ENCODE measurements at places on chromosomes 6 and 20.

- DNase-seq = peak; percentile 30
Measured at GRCh38 chr20:931401-931800, 15.3 kb upstream of the ANGPT4 start.

- DNase-seq = peak; percentile 5
Measured at GRCh38 chr6:39051399-39052122, 3.0 kb downstream of the GLP1R start.

- DNase-seq = no peak
Measured at GRCh38 chr6:88804701-88805100, 158.7 kb downstream of the RNGTT start.

DNA sequence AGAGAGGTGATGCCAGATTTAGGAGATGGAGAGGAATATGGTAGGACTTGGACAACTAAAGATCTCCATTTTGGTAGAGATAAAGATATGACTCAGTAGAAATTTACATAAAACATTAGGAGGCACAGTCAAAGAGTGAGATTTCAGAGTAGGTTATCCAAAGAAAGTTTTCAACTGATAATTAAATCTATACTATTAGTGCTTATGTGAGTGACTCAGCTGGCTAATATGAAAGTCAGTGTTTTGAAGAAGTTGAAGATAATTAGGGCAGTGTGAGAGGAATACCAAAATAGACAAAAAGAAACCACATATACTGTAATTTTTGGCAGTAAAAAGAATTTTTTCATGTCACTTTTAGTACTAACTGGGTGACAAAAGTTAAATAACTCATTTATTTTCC lies 712.8 kb upstream of the HS3ST5 start:
- no peak for DNase-seq

- no peak for DNase-seq
Measured at GRCh38 chr20:9294041-9294440, 220.3 kb upstream of the LAMP5 start.

- DNase-seq = peak; percentile 8
Measured at GRCh38 chr6:137933696-137934095, 66.6 kb downstream of the TNFAIP3 start.

DNA sequence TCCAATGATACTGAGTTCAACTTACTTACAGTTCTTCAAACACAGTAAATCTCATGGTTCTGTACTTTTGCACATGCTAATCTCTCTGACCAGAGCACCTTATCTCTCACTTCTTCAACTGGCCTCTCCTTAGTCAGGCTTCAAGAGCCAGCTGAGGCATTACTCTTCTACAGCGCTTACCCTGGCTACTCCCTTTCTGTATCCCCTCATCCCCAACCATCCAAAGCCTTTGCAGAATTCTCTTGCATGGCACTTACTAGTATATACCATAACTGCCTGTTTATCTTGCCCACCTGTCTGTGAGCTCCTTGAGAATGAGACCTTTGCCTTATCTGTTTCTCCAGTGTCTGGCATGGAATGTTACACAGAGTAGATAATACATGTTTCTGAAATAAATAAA lies 49.2 kb downstream of the SESN1 start:
- DNase-seq = no peak

DNA sequence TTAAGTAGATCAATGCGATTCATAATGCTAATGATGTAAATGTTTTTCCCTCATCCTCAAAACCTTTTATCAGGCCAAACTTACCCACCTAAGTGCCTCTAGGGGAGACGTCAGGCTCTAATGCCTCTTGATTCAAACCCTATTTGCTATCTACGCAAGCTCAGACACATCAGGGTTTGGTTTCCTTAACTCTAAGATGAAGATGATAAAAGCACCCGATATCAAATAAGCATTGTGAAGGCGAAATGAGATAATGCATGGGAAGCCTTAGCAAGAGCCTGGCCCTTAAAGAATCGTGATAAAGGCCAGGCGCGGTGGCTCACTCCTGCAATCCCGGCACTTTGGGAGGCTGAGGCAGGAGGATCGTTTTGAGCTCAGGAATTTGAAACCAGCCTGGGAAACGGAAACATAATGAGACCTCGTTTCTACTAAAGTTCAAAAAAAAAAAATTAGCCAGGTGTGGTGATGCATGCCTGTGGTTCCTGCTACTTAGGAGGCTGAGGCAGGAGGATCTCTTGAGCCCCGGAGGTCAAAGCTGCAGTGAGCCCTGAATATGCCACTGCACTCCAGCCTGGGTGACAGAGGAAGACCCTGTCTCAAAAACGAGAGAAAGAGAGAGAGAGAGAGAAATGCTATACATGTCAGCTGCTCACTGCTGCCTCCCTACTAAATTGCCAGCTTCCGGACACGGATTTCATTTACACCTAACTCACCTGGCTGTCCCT lies 13.5 kb downstream of the CNKSR3 start:
- no peak for DNase-seq

- DNase-seq = no peak
Measured at GRCh38 chr6:16933532-16933931, 168.3 kb upstream of the STMND1 start.

DNA sequence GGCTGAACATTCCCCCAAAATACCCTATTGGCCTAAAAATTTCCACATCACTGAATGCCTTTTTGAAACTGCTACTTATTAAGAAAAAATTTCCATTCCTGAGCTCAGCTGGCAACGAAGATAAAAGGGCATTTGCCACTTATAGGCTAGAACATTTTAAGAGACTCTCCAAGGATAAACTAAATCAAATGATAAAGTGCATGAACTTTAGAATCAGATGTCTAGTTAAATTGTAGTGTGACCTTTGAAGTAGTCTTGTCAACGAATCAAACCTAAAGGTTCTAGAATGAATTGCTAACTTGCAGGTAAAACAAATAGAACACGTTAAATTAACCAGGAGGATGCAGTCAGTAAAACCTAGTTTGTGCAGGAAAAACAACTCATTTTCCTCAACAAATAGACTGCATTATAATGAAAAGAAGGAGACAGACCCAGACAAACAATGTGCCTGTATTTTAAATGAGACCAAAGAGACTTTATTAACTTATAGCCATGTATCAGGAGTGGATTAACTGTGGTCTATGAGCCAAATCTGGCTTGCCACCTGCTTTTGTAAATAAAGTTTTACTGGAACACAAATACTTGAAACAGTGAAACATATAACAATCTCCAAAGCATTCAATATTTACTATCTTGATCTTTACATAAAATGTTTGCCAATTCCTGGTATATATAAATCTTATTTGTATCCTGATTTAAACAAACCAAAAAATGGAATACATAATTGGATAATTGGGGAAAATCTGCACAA lies 184.4 kb downstream of the MEI4 start:
- no peak for DNase-seq

GRCh38 chr20:19096843-19097242 lies 115.6 kb upstream of the SLC24A3 start:
- no peak for DNase-seq

DNA sequence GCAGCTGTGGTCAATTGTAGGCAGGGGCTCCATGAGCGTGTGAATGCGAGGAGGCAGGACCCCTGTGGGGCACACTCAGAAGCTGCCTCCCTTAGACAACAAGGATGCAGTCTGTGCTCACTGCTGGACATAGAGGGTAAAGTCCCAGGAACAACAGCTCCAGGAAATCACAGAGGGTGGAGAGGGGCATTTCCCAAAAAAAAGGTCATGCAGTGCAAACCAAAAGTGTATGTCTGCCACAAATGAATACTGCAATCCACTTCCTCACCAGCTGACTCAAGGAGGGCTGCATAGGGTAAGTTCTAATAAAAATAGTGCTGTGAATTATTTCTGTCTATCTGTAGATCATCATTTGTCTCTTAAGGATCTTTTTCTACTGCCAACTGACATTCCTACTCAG lies 95.8 kb downstream of the RNF182 start:
- DNase-seq = no peak

DNA sequence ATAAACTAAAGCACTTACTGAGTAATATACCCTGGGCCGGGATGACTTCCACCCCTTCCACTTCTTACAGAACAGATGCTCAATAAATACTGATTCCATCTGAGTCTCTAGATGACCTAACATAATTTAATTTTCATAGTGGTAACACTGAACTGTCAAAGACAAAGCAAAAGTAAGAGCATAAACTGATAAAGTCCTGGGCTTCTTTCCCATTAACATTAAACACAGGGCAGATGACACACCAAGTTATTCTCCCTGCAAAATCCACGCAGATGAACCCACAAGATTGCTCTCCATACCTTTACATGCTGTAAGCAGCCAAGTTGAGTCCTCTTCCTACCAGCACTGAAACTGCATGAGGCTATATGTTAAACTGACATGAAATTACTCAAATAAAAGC lies 27.1 kb downstream of the AGPAT4 start:
- DNase-seq = no peak

GRCh38 chr20:2152317-2152716 lies 50.7 kb downstream of the STK35 start:
- no peak for DNase-seq

GRCh38 chr6:74689601-74690000 lies 516.3 kb downstream of the COL12A1 start:
- DNase-seq = no peak

GRCh38 chr6:147586044-147586443 lies 77.6 kb downstream of the SAMD5 start:
- peak; percentile 55 for DNase-seq

GRCh38 chr20:47708140-47708807 lies 77.0 kb downstream of the SULF2 start:
- DNase-seq = no peak

DNA sequence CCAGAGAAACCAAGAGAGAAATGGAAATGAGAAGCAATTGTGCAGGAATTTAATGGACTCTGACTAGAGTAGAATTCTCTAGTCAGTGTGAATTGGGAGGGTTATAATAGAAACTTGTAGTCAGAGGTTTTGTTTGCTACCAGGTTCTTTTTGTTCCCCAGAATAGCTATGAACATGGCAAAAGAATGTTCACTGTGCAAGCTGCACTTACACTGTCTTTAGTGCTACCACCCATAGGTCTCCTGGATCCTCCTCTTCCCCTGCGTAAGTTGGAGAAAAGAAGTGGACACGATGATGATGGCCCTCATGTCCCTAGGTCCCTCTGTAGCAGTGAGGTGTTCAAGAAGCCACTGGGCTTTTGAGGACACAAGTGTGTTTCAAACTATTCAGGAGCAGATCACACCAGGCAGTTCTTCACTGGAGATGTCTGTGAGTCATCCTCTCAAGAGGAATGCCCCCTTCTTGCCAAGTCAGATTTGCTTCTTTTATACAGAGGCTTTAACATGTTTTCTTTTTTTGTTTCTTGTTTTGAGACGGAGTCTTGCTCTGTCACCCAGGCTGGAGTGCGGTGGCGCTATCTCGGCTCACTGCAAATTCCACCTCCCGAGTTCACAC lies 47.6 kb upstream of the SMIM8 start:
- no peak for DNase-seq

DNA sequence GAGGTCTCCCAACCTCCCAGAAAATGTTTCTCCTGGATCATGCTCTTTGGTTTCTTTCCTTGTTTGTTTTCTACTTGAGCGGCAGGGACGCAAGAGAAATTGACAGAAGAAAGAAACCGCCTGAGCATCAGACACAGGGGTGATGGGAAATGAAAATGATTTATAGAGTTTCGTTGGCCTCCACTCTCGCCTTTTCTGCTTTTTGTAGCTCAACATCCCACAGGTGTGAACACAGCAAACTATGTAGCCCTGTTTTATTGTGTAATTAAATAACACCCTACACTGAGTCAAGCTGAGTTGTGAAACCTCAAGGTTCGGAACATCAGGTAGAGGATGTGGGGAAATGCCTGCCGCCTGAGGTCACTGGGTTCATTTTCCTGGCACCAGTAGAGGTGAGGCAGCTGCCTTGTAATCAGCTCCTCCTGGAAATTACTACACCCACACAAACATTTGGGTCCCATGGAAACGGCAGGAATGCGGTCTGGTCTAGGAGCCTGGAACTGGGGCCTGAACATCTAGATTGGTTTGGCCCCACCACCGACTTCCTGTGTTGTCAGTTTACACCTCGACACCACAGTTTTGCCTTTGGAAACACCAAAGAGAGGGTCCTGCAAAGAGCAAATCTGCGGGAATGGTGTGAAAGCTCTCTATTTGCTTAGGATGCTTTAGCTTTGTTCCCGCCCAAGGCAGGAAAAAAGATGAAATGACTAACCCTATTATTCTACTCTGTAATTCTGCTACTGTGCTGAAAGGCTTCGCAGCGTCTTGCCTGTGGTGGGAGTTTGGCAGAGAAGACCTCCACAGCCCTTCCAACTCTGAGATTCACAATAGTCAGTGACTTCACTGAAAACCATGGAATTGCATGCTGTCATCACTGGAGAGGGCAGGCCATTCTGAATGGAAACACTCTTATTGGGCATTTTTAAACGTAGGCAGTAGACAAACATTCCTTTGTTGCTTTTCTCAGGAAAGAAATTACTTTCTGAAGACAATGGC lies 53.0 kb downstream of the ADAT2 start:
- DNase-seq = peak; percentile 54

- DNase-seq = no peak
Measured at GRCh38 chr6:9610620-9611415, 804.1 kb downstream of the TFAP2A start.

DNA sequence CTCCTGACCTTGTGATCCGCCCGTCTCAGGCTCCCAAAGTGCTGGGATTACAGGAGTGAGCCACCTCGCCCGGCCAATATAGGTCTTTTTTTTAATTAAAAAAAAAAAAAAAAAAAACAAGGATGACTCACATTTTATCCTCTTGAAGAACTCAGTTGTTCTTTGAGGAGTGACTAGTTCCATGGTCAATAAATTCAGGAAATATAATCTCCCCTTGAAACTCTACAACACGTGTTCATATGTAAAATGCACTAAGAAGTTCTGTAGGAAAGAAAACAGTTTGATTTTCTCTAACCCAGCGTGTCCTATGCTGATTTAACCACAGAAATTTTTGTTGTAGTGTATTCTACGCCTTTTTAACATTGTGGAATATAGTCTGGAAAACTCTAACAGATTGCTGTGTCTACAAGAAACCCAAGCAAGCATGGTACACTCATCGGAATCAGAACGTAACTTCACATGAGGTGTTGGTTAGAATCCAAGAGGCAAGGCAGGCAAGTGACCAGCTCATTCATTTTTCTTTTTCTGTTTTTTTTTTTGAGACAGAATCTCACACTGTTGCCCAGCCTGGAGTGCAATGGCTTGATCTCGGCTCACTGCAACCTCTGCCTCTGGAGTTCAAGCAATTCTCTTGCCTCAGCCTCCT lies 79.0 kb upstream of the ZNF217 start:
- DNase-seq = no peak

DNA sequence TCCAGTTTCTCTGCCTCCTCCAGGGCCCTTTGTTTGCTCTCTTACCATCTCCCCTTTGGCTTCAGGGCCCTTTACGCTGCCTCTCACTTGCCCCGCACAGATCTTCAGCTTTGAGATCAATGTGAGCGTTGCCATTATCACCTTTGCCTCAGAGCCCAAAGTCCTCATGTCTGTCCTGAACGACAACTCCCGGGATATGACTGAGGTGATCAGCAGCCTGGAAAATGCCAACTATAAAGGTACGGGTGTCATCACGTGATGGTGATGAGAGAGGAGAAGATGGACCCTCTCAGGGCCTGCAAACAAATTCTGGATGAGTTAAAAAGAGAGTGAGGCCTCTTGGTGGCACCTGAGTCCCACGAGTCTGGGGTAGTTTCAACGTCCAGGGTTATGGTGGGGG lies 8.3 kb downstream of the C2 start:
- DNase-seq = no peak
